ENCODE measurements at places on chromosomes 6 and 20. TPM values are rescaled to one million over a fixed set of nuclear protein-coding genes. Genes with fewer than 3 reads are reported as not detected.

- no peaks in the 10 kb centered on the region for H3K36me3 ChIP-seq
- no peak overlapping the region for H3K27ac ChIP-seq
- peaks cover 13% of the 10 kb centered on the region for H3K4me1 ChIP-seq
- DNase-seq, result no peak
- no peak overlapping the region for H3K4me3 ChIP-seq
Measured at GRCh38 chr20:64036346-64037198, 590 bp downstream of the C20orf204 start.

GRCh38 chr6:121436960-121437850 lies 1.8 kb downstream of the GJA1 start:
- no peaks in the 10 kb centered on the region for H3K4me1 ChIP-seq
- H3K27ac ChIP-seq, result no peak overlapping the region
- DNase-seq, result peak; percentile 14
- peak overlapping the region; percentile 60 for H3K4me3 ChIP-seq
- no peaks in the 10 kb centered on the region for H3K36me3 ChIP-seq

DNA sequence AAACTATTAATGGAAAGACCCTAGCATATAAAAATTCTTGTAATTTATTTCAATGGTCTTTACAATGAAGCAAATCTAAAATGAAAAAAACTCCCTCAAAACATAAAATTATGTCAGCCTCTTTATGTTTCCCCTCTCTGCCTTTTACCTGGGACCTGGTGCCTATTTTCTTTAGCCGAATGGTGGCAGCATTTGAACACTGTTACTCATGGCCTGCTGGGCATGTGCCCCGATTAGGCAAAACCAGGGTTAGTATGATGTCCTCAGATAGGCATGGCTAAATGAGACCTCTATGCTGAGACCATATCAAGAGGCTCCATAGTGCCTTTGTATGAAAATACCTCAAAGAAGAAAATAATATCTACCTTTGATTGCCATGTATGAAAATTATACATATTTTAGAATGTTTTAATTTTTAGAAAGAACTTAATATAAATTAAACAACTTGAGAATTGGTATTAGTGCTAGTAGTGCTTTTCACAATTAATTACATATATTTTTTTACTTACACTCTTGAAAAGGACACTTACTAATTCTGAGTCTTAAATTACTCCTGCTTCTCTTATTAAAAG lies 22.5 kb upstream of the C6orf58 start:
- DNase-seq, result peak; percentile 31
- no peak overlapping the region for H3K4me3 ChIP-seq
- H3K36me3 ChIP-seq, result no peaks in the 10 kb centered on the region
- H3K27me3 ChIP-seq, result no peaks in the 10 kb centered on the region
- H3K27ac ChIP-seq, result no peak overlapping the region

DNA sequence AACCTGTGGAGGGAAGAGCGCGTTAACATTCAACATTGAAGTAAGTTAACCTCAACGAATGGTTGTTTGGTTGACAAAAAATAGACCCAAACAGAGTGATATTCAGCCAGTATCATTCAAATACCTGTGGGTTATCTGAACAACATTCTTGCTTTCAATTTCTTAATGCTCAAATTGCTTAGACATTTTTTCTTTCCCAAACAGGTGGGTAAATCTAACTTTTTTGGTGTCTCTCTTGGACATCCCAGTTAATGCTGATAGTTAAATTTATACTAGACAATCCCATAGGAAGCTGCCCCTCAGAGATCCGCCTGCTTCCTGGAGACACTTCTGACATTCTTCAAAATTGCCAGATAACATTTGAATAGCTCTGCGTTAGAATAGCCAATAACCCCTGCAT lies 14.1 kb upstream of the PFDN4 start:
- no peak for DNase-seq
- no peaks in the 10 kb centered on the region for H3K36me3 ChIP-seq
- H3K27me3 ChIP-seq, result no peaks in the 10 kb centered on the region
- H3K4me3 ChIP-seq, result no peak overlapping the region
- peaks cover 15% of the 10 kb centered on the region for H3K4me1 ChIP-seq

- no peaks in the 10 kb centered on the region for H3K36me3 ChIP-seq
- DNase-seq, result peak; percentile 62
Measured at GRCh38 chr20:50346374-50347283, 156.0 kb downstream of the CEBPB start.

DNA sequence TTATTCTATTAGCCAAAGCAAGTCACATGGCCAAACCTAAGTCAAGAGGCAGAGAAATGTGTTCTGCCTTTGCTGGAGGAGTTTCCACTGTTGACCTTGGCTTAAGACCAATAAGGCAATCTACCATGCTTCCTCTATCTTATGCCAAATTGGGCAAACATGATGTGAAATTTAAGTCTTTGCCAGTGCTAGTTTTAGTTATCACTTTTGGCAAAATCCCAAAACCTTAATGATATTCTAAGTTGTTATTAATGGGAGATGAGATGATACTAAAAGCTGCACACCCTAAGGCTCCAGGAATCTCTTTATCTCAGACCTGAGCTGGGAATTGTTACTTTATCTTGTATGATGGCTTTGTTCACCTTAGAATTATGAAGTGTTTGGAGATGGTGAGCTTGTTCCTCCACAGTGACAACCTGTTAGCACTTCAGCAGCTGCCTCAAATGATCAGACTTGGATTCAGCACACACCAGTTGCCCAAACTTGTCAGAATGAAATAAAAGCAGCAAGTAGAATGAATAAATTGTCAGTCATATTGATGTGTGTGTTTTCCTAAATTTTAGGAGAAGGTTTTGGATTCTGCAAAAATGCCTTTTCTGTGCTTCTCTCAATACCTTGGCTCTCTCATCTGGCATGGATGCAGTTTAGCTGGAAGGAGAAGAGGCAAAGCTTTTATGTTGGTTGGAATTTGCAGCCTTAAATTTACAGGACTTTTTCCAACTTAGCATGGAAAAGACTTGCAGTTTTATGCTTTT lies 49.3 kb downstream of the RIN2 start:
- H3K27me3 ChIP-seq, result no peaks in the 10 kb centered on the region
- no peak overlapping the region for H3K4me3 ChIP-seq
- peaks cover 13% of the 10 kb centered on the region for H3K4me1 ChIP-seq
- H3K36me3 ChIP-seq, result no peaks in the 10 kb centered on the region
- H3K27ac ChIP-seq, result no peak overlapping the region

- no peaks in the 10 kb centered on the region for H3K36me3 ChIP-seq
- DNase-seq, result no peak
- no peak overlapping the region for H3K4me3 ChIP-seq
- H3K27me3 ChIP-seq, result no peaks in the 10 kb centered on the region
Measured at GRCh38 chr20:58571693-58572427, 56.7 kb upstream of the APCDD1L start.

DNA sequence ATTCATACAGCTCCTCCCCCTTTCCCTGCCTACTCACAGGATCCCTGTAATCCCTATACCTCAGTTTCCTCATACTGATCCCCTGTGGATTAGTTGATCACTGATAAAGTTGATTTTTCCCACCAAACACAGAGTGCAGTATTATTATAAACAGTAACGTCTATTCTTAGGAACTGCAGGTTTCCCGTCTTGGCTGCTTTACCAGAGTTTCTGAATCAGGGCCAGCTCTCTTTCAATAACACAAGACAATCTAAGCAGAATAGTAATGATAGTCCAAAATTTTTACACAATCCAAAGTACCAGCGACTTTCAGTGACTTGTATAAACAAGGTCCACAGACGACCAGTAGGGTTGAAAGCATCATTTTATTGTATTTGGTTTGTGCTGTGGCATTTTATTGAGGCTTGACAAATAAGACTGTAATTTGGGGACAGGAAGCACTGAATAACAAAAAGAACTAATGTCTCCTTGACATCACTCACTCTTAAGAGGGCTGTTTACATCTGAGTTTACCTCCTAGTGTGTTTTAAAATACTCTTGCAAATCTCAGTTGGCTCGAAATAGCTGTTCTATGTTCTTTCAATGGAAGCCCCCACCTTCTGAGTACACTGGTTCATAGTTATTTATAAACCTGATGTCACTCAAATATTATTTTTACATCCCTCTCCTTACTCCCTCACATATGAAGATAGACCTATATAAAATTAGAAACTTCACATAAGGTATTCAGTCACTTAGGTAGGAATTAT lies 6.1 kb upstream of the JARID2 start:
- no peaks in the 10 kb centered on the region for H3K36me3 ChIP-seq
- no peak for DNase-seq
- H3K27ac ChIP-seq, result no peak overlapping the region
- H3K4me1 ChIP-seq, result peaks cover 20% of the 10 kb centered on the region
- no peaks in the 10 kb centered on the region for H3K27me3 ChIP-seq

- H3K4me3 ChIP-seq, result no peak overlapping the region
- no peak for DNase-seq
- H3K36me3 ChIP-seq, result no peaks in the 10 kb centered on the region
- no peaks in the 10 kb centered on the region for H3K4me1 ChIP-seq
Measured at GRCh38 chr6:66538551-66539135, 831.6 kb upstream of the EYS start.

DNA sequence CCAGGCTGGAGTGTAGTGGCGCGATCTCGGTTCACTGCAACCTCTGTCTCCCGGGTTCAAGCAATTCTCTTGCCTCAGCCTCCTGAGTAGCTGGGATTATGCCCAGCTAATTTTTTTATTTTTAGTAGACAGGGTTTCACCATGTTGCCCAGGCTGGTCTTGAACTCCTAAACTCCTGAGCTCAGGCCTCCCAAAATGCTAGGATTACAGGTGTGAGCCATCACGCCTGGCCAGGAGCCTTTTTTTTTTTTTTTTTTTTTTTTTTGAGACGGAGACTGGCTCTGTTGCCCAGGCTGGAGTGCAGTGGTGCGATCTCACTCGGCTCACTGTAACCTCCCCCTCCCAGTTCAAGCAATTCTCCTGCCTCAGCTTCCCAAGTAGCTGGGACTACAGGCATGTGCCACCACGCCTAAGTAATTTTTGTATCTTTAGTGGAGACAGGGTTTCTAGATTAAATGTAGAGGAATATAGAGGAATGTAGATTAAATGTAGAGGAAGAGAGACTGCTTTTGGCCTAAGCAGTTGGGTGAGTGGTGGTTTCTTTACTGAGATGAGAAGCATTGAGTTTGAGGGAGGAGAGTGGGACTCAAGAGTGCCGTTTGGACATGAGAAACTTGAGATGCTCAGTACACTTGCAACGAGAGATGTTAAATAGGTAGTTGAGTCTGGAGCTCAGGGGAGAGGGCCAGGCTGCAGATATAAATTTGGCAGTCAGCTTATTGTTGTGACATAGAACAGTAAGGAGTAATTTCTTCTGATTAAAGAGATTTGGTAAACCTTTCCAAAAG lies 16.7 kb downstream of the VAPB start:
- 0 out of 2 replicates have a peak overlapping the region, but pooled peaks have one; percentile 27 for H3K27ac ChIP-seq
- H3K4me3 ChIP-seq, result no peak overlapping the region
- no peak for DNase-seq
- H3K27me3 ChIP-seq, result no peaks in the 10 kb centered on the region
- 0 out of 2 replicates have a peak, but pooled peaks cover 4% of the 10 kb centered on the region for H3K36me3 ChIP-seq
- peaks cover 23% of the 10 kb centered on the region for H3K4me1 ChIP-seq

DNA sequence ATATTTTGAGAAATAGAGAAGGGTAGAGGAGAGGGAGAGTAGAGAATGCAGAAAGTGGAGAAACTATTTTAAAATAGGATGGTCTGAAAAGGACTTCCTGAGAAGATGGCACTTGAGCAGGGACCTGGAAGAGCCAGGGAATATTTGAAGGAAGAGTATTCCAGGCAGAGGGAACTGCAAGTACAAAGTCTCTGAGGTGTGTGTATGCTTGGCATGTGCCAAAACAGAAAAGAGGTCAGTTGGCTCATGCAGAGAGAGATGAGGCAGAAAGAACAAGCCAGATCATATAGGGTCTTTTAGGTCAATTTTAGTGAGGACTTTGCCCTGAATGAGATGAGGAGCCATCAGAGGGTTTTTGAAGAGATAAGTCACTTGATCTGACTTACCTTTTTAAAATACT lies 145.9 kb downstream of the FLRT3 start:
- H3K4me1 ChIP-seq, result no peaks in the 10 kb centered on the region
- H3K27me3 ChIP-seq, result no peaks in the 10 kb centered on the region
- no peak for DNase-seq
- H3K27ac ChIP-seq, result no peak overlapping the region

GRCh38 chr20:34951652-34952051 lies 4.0 kb downstream of the GSS start:
- no peak overlapping the region for H3K4me3 ChIP-seq
- DNase-seq, result no peak
- H3K36me3 ChIP-seq, result peaks cover 28% of the 10 kb centered on the region
- H3K4me1 ChIP-seq, result peaks cover 70% of the 10 kb centered on the region
- peak overlapping the region; percentile 51 for H3K27ac ChIP-seq
- H3K27me3 ChIP-seq, result no peaks in the 10 kb centered on the region

DNA sequence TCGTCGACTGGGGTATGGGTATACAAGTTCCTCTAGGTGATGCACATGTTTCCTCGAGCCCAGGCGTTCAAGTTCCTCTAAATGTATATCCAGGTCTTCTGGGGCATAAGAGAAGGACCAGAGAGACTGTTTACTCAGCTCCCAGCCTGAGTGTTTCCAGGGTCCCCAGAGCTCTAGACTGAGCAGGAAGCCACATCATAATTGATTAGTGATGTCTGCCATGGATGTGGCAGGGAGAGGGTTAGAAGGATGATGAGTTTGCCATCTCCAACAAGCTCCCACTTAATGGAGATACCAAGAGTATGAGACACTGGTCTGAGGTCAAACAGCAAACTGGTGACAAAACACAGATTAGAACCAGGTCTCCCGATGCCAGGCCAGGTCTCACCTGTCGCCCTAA lies 74.8 kb downstream of the PREX1 start:
- H3K36me3 ChIP-seq, result no peaks in the 10 kb centered on the region
- H3K27ac ChIP-seq, result no peak overlapping the region
- DNase-seq, result no peak
- no peaks in the 10 kb centered on the region for H3K4me1 ChIP-seq
- no peaks in the 10 kb centered on the region for H3K27me3 ChIP-seq

GRCh38 chr20:51840865-51841264 lies 38.5 kb upstream of the SALL4 start:
- no peaks in the 10 kb centered on the region for H3K36me3 ChIP-seq
- H3K4me3 ChIP-seq, result no peak overlapping the region
- H3K4me1 ChIP-seq, result no peaks in the 10 kb centered on the region
- H3K27me3 ChIP-seq, result no peaks in the 10 kb centered on the region

- H3K36me3 ChIP-seq, result no peaks in the 10 kb centered on the region
- no peaks in the 10 kb centered on the region for H3K27me3 ChIP-seq
- H3K27ac ChIP-seq, result peak overlapping the region; percentile 97
- no peak overlapping the region for H3K4me3 ChIP-seq
- peaks cover 77% of the 10 kb centered on the region for H3K4me1 ChIP-seq
Measured at GRCh38 chr20:54115172-54115854, 44.9 kb upstream of the BCAS1 start.

GRCh38 chr20:6812530-6812929 lies 45.0 kb downstream of the BMP2 start:
- peaks cover 36% of the 10 kb centered on the region for H3K27me3 ChIP-seq
- H3K36me3 ChIP-seq, result no peaks in the 10 kb centered on the region
- H3K27ac ChIP-seq, result no peak overlapping the region
- DNase-seq, result no peak
- H3K4me1 ChIP-seq, result no peaks in the 10 kb centered on the region

GRCh38 chr20:45959126-45959525 lies 12.9 kb downstream of the ZNF335 start:
- no peak for DNase-seq
- H3K4me1 ChIP-seq, result no peaks in the 10 kb centered on the region
- no peak overlapping the region for H3K4me3 ChIP-seq
- H3K36me3 ChIP-seq, result peaks cover 13% of the 10 kb centered on the region

The CGAS gene
- 25.5 TPM for total RNA-seq

The RIMS4 gene
- 0.13 TPM for total RNA-seq

The EPB41L1 gene
- total RNA-seq, result 134 TPM

The RNF144B gene
- 34.5 TPM for total RNA-seq

The FGD2 gene
- total RNA-seq, result 0.50 TPM

The TTPAL gene
- total RNA-seq, result 28.5 TPM
